Posterior cingulate gyrus (tissue), 11 donors: ENCODE measurements at places on chromosomes 2 and 18.

DNA sequence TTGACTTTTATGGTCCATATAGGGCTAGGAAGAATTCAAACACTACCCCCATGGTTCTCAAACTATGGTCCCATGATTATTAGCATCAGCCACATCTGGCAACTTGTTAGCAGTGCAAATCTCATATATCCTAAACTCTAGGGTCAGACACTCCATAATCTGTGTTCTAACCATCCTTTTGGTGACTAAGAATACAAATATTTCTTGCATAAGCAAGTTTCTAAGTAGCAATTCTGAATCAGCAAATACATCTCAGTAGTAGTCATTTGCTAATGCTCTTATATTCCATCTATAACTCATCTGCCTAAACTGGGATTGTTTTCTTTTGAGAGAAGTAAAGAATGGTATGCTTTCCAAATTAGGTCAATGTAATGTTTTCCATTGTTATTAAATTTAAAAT lies 447.3 kb downstream of the TMX3 start:
- no peak for DNase-seq

DNA sequence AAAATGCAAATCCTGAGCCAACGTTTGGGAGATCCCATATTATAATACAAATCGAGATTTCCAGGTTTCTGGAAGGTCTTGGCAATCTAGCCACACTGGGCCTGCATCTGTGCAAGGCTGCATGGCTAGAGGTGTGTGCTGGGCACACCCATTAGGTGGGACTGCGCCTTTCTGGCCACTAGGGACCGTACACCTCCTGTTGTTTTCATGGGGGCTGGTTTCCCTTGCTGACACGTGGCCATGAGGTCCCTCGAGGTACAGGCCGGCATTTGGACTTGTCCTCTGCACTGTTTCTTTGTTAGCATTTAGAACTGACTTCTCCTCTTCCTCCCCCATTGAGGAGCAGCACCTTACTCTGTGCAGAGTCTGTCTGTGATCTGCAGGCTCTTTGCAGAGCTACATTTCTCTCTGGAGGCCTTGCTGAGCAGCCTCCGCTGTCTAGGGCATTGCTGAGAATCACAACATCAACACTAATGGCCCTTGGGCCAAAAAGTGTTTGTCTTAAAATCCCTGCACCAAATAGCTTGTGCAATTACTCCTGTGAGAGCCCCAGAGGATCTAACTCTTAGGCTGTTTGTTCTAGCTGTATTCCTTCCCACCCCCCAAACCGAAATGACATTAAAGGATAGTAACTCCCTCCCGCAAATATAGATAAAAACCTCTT lies 131.2 kb downstream of the NEDD4L start:
- no peak for DNase-seq

GRCh38 chr2:127644066-127645025 lies 1.6 kb upstream of the GPR17 start:
- no peak for DNase-seq

DNA sequence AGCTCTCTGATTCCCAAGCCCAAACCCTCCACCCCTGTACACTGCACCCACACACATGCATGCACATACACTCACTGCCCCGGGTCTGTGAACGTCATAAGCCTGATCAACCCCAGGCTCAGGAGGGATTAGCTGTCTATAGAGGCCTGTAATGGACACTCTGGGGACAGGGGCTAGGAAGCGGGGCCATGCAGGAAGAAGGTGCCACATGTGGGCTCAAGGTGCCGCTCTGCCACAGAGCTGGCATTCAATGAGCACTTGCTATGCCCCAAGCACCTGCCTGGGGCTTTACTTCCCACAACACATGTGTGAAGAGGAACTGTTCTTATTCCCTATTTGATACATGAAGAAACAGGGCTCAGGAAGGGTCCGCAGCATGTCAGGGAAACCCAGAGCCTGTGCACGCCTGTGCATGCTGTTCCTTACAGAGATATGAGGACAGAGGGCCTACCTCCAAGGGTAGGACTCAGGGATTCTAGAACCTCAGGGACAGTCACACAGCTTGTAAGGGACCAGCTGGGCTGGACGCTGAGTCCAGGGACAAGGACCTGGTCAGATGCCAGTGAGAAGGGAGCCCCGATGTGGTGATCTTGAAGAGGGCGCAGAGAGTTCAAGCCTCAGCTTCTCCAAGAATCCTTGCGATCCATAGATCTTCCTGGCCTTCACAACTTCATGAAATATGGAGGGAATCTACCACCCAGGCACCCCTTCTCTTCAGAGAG lies 5.0 kb downstream of the BIN1 start:
- DNase-seq: peak; percentile 61

DNA sequence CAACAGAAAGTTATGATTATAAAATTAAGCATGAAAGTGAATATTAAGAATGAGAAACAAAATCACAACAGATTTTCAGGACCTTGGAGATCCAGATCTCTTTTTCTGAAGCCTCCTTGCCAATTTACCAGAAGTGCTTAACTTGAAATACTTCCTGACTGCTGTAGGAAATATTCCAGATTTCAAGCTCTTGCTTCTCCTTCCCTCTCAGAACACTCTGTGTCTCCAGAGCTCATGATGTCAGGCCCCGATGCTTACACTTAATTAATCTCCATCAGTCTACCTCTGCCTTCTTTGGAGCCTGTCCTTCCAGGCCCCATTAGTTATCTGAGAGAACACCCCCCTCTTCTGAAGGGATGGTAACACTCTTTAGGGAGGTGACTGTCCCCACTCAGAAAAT lies 20.7 kb upstream of the NT5C1B start:
- DNase-seq: no peak

- no peak for DNase-seq
Observed at GRCh38 chr2:109239720-109240119, 110.7 kb downstream of the SH3RF3 start.

DNA sequence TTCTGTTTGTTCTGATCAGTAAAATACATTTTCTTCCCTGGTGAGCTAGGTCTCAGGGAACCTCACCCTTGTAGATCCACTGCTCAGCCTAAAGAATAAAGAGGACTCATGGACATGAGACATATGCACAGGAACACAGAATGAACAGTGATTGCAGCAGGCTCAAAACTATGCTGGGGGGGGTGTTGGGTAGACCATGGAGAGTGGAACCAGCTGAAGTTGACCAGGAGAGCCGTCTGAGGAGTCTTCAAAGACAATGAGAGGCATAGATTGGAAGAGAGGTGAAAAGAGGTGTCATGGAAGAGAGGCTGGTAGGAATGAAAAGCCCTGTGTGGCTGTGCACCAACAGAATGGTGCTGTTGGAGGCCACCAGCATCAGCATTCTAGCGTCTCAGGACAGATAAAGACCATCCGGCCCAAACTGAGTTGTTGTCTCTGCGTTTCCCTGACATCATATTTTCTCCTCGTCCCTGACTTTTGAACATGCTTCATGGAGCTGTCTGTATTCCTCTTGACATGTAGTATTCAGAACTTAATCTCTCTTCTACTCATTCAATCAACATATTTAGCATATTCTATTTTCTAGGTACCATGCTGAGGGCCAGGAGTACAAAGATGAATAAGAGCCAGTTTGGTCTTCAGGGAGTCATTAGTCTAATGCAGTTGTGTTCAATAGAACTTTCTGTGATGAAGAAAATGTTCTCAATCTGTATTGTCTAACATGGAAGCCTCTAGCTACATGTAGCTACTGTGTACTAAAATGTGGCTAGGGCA lies 331.8 kb downstream of the CYP26B1 start:
- DNase-seq: no peak

DNA sequence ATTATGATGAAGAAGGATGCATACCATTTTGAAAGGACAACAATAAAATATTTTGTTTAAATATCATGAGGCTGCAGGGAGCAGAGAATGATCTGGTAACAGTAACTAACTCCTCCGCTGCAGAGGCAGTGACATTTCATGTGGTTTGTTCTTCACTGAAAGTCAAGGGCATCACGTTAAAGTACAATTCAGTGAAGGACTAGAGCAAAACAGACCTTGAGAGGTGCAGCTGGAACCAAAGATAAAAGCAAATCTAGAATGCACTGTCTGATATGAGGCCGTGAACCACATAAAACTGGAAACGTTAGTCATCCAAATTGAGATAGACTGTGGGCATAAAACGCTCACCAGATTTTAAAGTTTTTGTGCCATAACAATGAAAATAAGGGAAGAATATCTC lies 522.9 kb upstream of the TNP1 start:
- no peak for DNase-seq

DNA sequence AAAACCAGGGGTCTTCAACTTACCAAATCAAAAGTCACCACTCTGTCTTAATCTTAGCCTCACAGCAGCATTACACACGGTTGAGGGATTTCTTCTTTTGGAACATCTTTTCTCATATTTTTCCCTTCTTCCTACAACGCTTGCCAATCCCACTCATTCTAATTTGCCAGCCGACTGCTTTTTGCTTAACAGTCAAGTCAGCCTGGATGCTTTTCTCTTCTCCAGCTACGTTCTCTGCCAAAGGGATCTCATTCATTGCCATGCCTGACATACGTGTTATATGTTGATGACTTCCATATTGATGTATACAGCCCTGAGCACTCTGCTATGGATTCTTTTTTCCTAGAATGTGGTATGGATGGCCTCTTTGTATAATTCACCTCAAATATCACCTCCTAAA lies 37.3 kb downstream of the CDH19 start:
- no peak for DNase-seq

DNA sequence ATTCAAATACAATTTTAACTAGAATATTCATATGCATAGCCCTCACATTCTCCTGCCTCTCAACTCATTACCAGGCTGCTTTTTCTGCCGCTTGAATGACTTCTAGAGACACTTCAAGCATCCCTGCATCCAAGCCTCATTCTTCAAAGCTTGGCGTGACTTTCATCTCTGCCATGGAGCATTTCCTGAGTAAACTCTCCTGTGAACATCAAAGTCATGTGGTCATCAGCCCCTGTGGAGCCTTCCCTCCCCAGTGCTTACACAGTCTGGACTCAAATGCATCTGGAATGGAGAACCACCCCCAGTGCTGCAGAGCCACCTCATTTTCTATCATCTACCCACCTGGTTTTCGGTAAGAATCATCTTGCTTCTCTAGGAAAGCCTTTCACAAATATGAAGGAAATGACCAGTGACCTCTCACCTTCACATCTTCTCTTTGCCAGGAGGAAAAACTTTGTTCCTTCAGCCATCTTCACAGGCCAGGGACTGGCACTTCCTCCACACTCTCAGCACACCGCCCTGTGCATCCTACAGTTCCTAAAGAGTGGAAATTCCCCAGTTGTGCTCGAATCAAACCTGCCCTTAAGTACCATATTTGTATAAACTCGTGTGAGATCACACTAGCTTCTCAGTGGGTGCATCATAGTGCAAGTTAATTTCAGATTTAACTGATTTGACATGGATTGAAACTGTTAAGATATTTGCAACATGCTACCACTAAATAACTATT lies 116.4 kb downstream of the COL6A3 start:
- DNase-seq: no peak

DNA sequence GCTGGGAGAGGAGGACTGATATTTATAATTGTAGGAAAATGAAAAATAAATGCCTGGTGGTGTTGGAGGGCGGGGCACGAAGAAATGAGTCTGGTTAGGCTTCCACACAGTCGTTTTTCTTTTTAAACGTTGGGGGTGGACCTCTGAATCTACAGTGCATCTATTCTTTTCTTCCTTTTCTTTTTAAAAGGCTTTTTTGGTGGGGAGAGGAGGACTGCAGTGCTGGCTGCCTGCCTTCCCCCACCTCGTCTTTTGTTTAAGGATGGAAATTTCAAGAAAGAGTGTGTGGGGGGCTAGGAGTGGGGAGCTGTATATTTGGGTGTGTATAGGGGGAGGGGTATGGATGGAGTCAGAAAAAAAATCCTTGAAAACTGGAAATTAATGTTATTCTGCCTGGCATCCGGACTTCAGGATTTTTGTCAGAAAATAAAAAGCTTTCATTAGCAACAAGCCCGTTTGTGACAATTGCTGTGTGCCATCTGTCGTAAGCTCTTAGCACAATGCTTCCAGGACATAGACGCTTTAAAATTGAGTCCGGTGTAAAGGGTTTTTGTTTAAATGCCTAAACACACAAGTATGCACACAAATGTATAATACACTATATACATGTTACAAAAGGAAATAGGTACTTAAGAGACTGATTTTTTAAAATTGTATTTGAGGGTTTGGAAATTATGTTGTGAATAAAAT lies 1.1 kb downstream of the MAP2 start:
- DNase-seq: no peak

GRCh38 chr18:10190564-10190963 lies 263.9 kb upstream of the APCDD1 start:
- no peak for DNase-seq

- DNase-seq: no peak
Observed at GRCh38 chr18:74278058-74278457, 13.7 kb downstream of the CYB5A start.
